T1000 (cell line): ENCODE measurements at places on chromosomes 16 and 17.

- DNase-seq = no peak
These were observed 7.6 kb downstream of the SCPEP1 start for GRCh38 chr17:56985371-56986162.

GRCh38 chr17:69870091-69870530 is 204.9 kb upstream of the KCNJ16 start:
- DNase-seq = peak; percentile 67

DNA sequence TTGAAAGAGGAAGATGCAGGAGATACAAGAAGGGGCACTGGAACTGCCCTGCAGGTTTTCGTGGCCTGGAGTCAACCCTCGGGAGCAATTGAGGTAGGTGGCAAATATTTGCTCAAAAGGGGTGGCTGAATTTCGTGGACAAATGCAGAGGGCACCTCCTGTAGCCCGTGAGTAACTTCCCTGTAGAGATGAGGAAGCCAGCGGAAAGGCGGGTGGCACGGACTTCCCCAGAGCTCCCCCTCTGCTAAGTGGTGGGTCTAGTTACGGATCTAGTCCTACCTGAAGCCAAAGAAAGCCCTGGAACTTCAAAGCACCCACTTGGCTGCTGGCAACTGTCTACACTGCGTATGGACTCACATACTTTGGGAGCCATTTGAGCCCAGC is 1.0 kb upstream of the ATP2C2 start:
- no peak for DNase-seq

DNA sequence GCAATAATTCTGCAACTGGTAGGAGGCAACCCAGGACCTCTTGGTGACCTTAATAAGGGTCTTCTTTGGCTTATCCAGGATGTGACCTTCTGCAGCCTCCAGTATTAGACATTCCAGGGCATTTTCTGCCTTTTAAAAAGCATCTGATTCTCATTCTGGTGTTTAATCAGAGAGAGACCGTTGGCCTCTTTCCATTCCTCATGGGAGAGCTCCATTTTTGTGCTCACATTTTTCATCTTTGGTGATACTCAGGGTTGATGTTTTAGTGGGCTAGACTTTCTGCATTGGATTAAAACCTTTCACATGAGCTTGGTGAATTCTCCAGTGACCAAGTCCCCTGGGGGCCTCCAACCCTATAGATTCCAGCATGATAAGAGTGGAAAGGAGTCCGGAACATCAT is 150.2 kb upstream of the CACNG5 start:
- no peak for DNase-seq

DNA sequence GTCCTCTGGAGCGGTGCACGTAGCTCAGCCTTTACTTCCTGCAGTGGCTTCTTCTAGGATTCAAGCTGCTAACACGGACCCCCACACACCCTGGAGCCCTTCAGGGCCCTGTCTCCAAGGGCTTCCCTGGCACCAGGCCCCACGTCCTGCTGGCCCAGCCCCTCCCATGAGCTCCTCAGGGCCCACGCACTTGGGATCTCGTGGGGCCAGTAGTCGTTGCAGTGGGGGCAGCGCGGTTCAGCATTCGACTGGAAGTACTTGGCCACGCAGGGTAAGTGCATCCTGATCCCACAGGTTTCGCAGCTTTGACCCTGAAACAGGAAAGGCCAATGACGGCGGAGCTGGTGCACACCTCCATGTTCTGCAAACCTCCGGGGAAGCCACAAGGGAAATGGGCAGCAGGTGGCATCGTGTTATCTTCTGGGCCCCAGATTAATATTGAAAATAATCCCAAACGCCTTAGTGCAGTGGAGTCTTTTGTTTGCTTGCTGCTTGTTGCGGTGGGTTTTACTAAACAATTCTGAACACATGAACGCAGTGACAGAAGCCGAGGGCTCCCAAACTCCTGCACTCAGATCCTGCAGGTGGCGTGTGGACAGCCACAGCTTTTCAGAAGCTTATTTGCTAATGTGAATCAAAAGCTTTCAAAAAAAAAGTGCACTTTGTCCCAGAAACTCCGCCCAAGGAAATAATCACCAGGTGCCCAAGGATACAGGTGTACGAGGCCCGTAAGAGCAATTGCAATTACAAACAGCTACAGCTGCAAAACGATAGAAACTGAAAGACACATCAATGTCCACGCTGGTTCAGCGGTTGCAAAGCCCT is 22.4 kb downstream of the KDM8 start:
- no peak for DNase-seq

GRCh38 chr17:68821860-68822696 is 133.1 kb downstream of the ABCA8 start:
- DNase-seq = peak; percentile 63

DNA sequence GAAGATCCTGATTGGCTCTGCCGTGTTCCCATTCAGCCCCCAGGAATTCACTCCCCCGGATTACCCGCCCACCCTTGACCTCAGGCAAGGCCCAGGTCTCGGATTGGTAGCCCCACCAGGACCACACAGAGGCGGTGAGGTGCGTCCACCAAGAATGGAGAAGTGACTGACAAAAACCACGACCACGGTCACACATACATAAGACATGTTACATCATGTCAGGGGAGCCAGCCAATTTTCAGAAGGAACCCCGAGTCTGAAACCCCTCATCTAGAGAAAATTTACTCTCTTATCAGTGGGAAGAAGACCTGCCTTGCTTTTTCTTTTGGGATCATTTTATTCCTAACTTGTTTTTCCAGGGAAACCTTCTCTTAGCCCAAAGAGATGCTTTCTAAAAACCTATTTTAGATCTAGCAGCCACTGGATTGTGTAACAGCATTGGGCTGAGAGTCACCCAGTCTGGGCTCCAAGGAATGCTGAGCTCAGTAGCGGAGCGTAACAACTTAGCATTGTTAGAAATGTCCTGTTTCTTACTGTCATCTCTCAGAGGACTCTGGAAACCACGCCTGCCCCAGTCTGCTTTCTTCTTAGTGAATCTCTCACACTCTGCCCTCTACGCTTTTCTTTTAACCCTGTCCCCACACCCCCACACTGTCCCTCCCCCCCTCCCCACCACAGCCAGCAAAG is 164.1 kb downstream of the CMIP start:
- DNase-seq = no peak

DNA sequence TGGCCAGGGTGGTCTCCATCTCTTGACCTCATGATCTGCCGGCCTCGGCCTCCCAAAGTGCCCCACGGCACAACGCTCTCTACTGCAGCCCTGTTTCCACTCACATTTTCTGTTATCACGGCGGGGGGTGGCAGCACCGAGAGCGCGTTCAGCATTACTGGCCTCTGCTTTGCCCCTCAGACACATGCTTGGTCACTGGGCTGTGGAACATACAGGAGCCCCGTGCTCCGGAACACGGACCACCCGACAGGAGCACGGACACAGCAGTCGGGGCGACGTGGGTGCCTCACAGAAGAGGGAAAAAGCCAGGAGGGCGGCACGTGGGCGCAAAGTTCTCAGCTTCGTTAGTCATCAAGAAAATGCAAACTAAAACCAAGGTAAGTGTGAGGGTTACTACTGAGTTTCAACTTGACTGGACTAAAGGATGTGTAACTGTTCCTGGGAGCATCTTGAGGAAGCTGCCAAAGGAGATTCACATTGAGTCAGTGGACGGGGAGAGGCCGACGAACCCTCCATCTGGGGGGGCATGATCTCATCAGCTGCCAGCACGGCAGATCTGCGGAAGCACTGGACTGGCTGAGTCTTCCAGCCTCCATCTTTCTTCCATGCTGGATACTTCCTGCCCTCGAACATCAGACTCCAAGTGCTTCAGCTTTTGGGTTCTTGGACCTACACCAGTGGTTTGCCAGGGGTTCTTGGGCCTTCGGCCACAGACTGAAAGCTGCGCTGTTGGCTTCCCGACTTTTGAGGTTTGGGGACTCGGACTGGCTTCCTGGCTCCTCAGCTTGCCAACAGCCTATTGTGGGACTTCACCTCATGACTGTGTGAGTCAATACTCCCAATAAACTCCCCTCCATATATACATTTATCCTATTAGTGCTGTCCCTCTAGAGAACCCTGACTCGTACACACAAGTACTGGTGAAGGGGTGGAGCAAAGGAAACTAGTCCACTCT is 106.8 kb downstream of the ZNF778 start:
- DNase-seq = peak; percentile 32

GRCh38 chr17:21677126-21677910 is 15.0 kb upstream of the KCNJ18 start:
- no peak for DNase-seq

DNA sequence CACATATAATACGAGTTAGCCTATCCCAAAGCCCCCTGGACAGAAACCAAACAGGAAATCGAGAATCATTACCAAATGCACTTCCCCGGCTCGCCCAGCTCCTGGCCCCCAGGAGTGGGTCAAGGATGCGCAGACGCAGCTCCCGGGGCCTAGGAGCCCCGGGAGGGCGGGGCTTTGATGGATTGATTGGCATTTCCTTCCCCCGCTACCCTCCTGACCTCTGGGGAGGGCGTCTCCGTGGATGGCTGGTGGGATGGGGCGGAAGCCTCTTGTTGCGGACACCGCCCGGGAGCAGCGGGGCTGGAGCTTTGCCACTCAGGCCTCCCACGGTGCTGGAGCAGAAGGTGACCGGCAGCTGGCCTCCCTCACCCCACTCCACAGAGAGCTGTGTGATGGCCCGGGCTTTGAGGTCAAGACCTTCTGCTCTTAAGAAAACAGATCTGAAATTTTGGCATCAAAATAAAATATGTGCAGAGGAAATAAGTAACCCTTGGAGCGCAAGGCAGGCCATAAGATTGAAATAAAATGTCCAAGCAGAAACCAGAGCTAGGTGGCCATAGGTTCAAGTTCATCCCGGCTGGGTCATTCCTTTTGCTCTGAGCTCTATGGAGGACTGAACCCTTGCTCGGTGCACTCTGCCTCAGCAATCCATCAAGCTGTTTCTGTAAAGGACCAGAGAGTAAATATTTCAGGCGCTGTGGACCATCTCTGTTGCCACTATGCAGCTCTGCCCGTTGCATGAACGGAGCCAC is 262.3 kb downstream of the SOX9 start:
- no peak for DNase-seq

DNA sequence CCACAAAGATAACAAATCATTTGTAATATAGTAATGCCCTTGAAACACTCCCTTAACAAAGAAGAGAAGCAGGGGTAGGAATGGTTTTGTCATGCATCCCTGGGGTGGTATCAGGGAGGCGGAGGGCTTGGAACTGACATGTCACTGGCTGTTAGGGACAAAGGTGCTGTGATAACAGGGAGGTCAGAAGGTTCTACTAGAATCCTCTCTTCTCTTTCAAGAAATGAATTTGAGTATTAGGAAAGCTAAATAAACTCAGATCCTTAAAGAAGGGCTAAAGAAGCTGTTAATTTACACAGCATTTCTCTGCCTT is 65.4 kb upstream of the ADAMTS18 start:
- DNase-seq = no peak

GRCh38 chr17:2030779-2031163 is 818 bp downstream of the DPH1 start:
- DNase-seq = no peak

- DNase-seq = no peak
These were observed 15.4 kb upstream of the PABPN1L start for GRCh38 chr16:88881675-88882357.

DNA sequence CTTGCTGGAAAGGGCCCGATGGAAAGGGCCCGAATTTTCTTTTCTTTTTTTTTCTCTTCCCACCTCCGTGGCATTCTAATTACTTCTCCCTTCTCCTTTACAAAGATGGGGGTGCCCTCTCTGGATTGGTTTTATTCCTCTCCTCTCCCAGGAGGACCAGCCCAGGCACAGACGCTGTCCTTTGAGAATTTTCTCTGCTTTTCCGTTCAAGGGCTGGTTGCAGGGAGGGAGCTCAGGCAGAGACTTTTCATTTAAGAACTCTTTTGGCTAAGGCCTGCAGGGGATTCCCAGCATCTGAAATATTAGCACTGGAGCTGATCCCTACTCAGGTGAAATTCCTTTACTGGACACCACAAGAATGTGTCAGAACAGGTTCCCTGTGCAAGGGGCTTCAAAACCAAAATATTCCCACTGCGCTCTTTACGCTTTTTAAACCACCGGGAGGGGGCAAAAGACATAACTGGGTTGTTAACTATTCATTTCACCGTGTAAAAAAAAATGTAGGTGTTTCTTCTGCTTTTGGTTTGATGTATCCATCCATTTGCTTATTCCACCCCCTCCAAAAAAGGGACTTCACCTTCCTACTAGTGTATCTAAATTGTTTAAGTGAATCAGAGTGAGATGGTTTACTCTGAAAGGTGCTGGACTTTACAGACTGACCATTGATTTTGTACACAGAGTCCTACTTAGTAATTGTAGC is 1.4 kb downstream of the NFAT5 start:
- no peak for DNase-seq

- no peak for DNase-seq
These were observed 117.9 kb downstream of the CYLD start for GRCh38 chr16:50859628-50860360.

DNA sequence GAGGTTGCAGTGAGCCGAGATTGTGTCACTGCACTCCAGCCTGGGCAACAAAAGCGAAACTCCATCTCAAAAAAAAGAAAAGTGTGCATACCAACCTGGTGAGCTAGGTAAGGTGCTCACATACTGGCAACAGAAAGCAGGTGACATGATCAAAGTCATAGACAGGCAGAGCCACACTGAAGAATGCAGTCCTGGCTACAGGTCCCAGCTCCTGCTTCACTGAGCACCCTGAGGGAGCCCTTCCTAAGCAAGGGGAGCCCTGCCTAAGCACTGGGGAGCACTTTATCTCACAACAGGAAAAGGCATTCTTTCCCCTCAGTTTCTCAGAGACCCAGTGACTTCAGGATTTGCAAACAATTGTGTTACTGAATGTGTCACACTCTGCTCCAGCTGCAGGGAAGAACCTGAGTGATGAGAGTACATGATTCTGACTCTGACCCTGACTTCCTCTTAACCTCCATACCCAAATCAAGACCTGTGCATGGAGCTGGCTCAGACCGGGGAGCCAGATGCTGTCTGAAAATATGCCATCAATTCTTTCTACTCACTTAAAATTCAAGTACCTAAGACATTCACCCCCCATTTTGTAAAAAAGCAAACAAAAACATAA is 40.5 kb downstream of the ANKRD11 start:
- no peak for DNase-seq

DNA sequence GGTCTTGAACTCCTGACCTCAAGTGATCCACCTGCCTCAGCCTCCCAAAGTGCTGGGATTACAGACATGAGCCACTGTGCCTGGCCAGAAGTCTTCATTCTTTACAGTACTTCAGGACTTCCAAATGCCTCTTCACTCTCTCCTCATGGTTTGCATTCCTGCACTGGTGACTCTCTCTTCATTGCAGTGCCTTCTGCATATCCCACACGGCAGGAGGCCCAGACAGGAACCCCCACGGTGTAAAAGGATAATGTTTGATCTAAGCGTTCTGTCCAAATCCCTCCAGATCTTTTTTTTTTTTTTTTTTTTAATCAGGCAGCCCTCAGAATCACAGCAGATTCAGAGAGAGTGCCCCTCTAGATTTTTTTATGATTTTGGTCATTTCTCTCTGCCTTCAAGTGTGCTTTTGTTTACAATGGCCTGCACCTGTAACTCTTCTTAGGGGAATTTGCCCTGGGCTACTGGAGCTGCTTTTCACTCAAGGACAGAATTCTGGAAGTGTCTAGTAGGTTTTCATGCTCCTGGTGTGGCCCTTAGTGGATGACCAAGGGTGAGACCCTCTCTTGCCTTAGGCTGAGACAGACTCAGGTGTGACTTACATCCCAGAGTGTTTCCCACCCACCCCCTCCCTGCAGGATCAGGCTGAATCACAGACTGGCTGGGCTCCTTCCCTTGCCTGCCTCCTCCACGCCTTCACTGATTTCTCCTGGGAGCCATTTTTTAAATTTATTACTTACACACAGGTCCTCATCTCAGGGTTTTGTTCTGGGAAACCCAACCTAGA is 19.8 kb upstream of the NF1 start:
- peak; percentile 37 for DNase-seq
